ENCODE measurements at places on chromosomes 6 and 20.

- DNase-seq = no peak
Observed at GRCh38 chr20:25021336-25021735, 28.8 kb upstream of the APMAP start.

GRCh38 chr6:26570027-26570809 lies 26.5 kb upstream of the ABT1 start:
- DNase-seq = no peak

- DNase-seq = no peak
Observed at GRCh38 chr6:42217157-42217518, 523 bp downstream of the MRPS10 start.

- peak; percentile 91 for DNase-seq
Observed at GRCh38 chr6:155013457-155013876, 18.4 kb downstream of the TIAM2 start.

- DNase-seq = peak; percentile 80
Observed at GRCh38 chr6:27608916-27609883, 136.3 kb upstream of the ZNF184 start.

GRCh38 chr6:20173833-20174792 lies 38.2 kb downstream of the MBOAT1 start:
- no peak for DNase-seq

GRCh38 chr6:111812060-111813038 lies 60.9 kb downstream of the FYN start:
- no peak for DNase-seq
